Nasal cavity respiratory epithelium epithelial cell of viscerocranial mucosa (primary cell): ENCODE measurements at places on chromosomes 7 and 10. TPM values are rescaled to one million over a fixed set of nuclear protein-coding genes. Genes with fewer than 3 reads are reported as not detected.

NUDT13 gene
- 0.34 and 1.3 TPM in 2 replicates for total RNA-seq

CABCOCO1 gene
- total RNA-seq, result not detected in 2 replicates

AKR1D1 gene
- not detected in 2 replicates for total RNA-seq

NPC1L1 gene
- total RNA-seq, result under 0.01 and 0.14 TPM in 2 replicates

CNNM1 gene
- total RNA-seq, result under 0.01 and 0.14 TPM in 2 replicates

CCNY gene
- total RNA-seq, result 59.4 and 66.3 TPM in 2 replicates

FGL2 gene
- 0.34 TPM in 1 of 2 replicates, not detected in the other for total RNA-seq

XRCC2 gene
- 0.28 and 0.34 TPM in 2 replicates for total RNA-seq

MAPK8 gene
- 41.4 and 64.1 TPM in 2 replicates for total RNA-seq

RBP3 gene
- not detected in 2 replicates for total RNA-seq

EPDR1 gene
- 0.34 and 13.3 TPM in 2 replicates for total RNA-seq

PRR15 gene
- total RNA-seq, result 0.85 and 4.4 TPM in 2 replicates

OR6V1 gene
- total RNA-seq, result not detected in 2 replicates

MMP21 gene
- not detected in 2 replicates for total RNA-seq

ACTA2 gene
- 5.8 and 20.6 TPM in 2 replicates for total RNA-seq

STEAP1 gene
- 9.9 and 20.1 TPM in 2 replicates for total RNA-seq

ASAH2B gene
- total RNA-seq, result 4.5 and 6.2 TPM in 2 replicates

SPDYE11 gene
- not detected in 2 replicates for total RNA-seq

DRGX gene
- not detected in 2 replicates for total RNA-seq
